Islet precursor cell (in vitro differentiated cells): ENCODE measurements at places on chromosomes 2 and 18.

DNA sequence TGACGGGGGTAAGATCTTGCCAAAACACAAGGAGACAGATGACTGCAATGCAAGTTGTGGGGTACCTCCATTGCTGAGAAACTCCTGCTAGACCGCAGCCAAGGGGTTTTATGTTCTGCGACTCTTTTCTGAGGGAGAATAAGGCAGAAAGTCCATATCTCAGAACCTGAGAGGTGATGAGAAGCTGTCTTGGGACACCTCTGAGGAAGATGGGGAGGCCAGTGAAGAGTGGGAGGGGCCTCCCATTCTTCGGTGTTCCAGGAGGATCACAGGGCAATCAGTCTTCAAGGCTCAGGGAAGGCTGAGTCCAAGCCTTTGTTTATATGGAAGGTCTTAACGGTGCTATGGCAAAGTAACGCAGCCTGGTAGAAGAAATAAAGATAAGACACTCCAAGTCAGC lies 18.0 kb downstream of the CYP27A1 start:
- no peak for DNase-seq

DNA sequence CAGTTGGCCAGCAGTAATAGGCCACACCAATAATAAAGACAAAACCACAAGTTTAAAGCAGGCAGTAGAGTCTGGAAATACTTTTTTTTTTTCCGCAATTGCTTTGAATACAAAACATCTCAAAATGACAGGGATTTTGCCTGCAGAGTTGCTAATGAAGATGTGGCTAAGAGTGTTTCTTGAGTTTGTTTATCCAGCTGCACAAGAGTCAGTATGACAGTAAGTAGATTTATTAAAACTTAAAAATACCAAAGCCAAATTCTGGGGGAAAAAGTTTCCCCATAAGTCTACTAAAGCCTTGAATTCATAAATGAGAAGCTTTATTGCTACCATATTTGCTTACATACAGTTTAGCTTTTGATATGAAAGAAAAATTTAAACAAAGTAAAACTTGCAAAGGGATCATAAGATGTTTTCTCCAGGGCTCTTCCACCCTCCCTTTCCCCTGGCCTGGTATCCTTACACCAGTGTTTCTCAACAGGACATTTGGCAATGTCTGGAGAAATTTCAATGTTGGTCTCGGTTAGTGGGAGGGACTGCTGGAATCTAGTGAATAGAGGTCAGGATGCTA lies 3.9 kb upstream of the DSEL start:
- DNase-seq = no peak

DNA sequence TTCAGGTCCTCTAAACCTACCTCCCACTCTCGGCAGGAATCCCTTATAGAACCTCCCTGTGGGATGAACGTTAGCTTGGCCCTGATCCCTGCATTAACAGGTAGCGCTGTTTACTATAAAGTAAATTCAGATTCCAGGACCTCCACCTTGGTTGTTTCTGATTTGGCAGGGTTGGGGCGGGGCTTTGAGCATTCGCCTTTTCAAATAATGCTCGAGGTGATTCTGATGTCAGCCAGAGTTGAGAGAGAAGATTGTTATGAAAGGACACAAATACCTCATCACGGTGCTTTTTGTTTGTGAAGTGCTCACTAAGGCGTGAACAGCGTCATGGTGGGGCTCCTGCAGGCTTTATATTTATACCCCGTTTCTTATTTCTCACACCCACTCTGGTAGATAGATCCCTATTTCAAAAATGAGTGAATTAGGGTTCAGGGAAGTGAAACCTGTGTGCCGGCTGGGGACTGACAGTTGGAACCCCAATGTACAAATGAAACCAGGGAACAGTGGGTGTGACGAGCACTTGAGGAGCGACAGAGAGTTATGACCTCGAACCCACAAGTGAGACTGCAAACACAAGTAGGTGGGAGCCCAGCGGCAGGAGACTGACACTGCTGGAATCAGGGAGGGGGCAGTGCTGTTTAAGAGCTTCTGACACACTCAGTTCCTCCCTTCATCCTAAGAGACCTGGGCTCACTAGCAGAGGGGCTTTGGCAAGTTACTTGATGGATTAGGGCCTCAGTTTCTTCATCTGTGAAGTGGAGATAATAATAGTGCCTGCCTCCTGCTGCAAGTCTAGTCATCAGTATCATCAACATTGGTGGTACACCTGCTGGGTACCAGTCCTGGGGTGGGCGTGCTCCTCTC lies 14.2 kb upstream of the CXCR4 start:
- no peak for DNase-seq

DNA sequence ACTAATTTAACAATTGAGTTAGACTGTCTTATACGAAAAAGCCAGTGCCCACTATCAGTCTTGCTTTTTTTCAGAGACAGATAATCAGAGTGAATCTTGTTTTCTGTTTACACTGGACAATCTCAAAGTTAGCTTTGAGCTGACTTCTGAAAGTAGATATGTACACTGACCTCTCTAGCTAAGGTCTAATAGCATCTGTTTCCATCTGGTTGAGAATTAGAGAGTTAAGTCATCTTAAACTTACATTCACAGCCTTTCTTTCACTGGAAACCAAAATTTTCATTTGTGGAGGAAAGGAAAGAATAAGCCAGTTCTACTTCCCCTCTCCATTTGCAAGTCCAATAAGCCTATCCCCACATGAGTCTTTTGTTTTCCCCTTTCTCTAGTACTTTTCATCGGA lies 89.3 kb downstream of the VRK2 start:
- DNase-seq = no peak

DNA sequence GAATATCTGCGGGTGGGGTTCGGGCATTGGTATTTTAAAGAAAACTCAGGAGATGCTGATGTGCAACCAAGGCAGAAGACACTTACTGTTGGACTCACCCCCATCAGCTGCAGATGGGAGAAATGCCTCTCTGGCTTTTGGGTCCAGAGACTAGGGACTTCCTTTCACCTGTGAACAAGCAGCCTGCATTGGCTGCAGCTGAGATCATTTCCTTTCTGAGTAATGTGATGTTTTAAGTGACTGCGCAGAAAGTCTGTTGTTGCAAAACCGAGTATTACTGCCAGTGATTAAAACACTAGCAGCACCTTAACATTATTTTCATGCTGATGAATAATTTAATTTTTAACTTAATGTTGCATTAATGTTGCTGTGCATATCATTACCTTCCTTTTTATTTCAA lies 143.0 kb downstream of the TSN start:
- no peak for DNase-seq

DNA sequence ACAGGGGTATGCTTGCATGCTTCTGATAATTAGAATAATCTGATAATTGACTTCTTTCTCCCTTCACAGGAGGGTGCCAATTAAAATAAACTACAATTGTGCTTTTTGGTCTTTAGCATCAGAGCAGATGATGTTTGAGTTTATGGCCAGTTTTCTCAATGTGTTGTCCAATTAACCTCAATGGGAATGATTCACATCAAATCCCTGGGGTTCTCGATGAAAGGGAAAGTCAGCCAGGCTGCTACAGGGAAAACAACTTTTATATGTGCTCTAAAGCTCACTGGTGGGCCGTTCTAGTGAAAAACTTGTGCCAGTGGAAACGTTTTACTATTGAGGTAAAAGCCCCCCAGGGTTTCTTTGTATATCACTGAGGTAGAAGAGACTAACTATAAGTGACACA lies 887.3 kb upstream of the CRIM1 start:
- no peak for DNase-seq

DNA sequence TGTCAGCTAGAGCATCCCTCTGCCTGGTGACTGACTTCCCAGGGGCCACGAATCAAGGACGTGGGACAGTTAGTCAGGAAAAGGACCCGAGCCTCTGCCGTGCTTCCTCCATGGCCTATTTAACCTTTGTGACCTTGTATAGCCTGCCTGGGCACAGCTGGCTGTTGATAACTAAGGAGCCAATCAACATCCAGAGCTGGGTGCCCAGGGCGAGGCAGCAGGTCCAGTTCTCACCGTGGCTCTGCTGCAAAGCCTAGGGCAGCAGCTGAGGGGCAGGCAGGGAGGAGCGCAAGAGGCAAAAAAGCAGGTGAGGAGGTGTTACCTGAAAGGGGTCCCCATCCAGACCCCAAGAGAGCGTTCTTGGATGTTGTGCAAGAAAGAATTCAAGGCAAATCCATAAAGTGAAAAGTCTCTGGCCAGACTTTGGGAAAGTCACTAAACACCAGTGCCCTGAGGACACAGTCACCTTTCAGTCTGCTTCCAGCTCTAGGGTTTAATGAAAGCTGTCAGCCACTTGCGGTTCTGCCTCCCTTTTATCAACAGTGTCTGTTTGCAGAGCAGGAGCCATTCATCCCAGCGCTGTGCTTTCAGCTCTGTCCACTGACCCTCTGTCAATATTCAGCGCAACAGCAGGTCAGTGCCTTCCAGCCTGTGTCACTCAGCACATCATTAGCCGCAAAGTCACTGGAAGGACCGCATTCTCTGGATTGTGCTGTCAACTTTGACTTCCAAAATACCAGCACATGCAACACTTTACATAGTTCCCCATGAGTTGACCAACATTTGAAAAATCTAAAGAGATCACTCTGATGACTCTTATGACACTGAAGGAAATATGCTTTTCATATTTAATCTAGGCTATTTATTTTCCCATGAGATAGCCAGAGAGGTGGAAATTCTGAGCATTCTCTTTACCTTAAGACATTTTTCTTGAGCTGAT lies 38.6 kb upstream of the ASAP2 start:
- DNase-seq = peak; percentile 96

GRCh38 chr18:51266773-51267172 lies 69.3 kb upstream of the MEX3C start:
- no peak for DNase-seq

DNA sequence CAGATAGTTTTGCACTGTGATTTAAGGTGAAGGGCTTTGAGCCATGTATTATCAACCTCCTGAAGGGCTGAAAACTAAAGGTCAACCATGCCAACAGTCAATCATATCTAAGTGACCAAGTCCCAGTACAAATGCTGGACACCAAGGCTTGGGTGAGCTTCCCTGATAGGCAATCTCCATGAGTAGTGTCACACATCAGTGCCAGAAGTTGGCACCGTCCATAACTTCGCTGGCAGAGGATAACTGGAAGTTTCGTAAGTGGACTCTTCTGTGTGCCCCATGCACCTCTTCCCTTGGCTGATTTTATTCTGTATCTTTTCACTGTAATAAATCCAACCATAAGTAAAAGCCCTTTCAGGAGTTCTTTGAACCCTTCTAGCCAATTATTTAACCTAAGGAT lies 13.2 kb downstream of the REV1 start:
- no peak for DNase-seq

DNA sequence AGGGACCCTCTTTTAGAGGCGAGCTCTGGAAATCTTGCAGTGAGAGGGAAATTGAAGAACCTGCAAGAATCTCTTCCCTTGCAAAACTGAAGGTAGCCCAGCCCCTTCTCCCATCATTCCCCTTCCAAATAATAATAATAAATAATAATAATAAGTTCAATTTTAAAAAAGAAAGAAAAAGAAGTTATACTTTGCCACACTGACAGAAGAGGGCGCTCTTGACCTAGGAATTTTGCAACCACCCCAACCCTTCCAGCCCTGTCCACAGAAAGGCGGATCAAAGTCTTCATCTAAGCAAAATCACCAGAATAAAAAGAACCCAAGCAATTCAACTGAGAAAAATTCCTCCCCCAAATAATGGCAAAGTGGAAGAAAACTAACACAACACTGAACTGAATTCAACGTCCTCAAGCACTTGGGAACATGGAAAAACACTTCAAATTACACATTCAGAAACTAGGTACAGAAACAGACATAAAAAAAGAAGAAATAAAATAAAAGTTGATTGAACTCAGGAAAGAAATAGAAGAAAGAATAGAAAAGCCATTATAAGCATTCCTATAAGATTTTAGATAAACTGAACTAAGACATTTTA lies 98.9 kb upstream of the GLS start:
- DNase-seq = no peak

DNA sequence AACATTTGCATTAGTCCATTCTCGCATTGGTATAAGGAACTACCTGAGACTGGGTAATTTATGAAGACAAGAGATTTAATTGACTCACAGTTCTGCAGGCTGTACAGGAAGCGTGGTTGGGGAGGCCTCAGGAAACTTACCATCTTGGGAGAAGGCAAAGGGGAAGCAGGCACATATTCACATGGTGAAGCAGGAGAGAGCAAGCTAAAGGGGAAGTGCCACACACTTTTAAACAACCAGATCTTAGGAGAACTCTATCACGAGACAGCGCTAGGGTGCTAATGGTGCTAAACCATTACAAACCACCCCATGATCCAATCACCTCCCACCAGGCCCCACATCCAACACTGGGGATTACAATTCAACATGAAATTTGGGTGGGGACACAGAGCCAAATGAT lies 201.7 kb upstream of the MGAT5 start:
- no peak for DNase-seq

DNA sequence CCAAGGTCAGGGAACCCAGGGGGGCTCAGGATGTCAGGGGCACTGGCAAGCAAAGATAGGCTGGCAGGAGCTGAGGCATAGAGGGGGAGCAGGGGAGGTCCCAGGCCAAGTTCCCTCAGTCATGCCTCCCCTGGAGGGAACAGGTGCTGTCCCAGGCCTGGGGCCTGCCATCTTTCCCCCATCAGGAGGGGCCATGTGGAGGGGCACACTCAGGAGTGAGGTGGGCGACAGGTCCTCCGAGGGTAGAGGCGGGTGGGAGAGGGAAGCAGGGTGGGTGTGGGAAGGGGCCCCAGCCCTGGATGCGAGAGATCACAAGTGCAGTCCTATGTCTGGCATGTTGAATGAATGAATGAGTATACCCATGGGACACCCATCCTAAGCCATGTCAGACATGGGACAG lies 127.7 kb upstream of the GLI2 start:
- no peak for DNase-seq

DNA sequence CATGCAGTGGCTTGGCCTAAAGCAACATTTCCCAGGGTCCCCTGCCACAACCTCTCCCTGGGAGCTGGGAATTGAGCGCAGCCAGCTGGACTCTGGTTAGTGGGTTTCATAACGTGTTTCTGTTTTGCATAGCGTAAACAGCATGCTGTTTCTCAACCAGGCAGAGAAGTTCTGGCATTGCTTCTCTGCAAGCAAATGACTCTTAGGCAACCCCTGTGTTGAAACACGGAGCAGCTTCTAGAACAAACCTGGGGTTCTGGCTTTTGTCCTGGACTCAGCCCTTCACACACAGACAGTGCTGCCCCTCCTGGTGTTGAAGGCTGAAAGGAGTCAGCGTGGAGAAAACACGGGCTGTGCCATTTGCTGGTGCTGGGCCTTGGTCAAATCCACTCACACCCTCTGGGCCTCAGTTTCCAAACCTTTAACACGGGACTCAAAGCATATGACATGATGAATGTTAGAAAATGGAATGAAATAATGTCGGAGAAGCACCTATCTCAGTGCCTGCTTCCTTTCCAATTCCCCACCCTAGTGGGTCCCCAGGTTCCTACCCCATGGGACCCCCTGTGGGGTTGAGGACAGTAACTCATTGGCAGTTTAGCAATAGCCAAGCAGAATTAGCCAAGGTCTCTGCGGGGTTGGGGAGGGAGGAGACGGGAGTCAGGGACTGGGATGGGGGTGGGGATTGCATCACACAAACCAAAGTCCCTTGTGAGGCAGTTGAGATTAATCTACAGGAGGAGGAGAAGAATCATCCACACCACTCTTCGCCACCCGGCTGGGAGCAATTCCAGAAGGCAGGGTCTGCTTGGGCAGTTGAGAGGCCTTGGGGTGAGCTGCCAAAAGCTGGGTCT lies 30.2 kb upstream of the IL1R2 start:
- peak; percentile 56 for DNase-seq

- no peak for DNase-seq
Measured at GRCh38 chr2:137316075-137316474, 550.7 kb downstream of the THSD7B start.
